ENCODE measurements at places on chromosomes 6 and 20. TPM values are rescaled to one million over a fixed set of nuclear protein-coding genes. Genes with fewer than 3 reads are reported as not detected.

Gene PHACTR2
- 28.1 TPM for total RNA-seq

Gene APCDD1L
- not detected for total RNA-seq

DNA sequence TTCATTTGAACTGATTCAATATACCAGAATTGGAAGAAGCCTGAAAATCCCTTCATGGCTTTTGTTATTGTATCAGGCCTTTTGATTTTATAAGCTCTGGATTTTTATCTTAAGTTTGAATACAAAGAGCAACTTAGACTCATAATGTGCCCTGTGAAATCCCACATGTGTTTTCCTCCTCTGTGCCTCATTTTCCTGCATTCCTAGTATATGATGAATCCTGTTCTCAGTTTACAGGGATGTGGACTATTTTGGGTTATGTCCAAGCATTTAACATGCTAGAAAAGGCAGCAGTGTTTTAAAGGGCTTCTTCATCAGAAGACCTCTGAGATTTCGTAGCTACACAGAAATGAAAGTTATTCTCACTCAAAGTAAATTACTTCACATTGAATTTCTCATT is 455.0 kb downstream of the RFPL4B start:
- DNase-seq = no peak
- no peaks in the 10 kb centered on the region for H3K36me3 ChIP-seq
- no peaks in the 10 kb centered on the region for H3K4me1 ChIP-seq
- no peak overlapping the region for H3K4me3 ChIP-seq
- no peak overlapping the region for H3K27ac ChIP-seq

Gene DYNLT2
- 2.0 TPM for total RNA-seq

DNA sequence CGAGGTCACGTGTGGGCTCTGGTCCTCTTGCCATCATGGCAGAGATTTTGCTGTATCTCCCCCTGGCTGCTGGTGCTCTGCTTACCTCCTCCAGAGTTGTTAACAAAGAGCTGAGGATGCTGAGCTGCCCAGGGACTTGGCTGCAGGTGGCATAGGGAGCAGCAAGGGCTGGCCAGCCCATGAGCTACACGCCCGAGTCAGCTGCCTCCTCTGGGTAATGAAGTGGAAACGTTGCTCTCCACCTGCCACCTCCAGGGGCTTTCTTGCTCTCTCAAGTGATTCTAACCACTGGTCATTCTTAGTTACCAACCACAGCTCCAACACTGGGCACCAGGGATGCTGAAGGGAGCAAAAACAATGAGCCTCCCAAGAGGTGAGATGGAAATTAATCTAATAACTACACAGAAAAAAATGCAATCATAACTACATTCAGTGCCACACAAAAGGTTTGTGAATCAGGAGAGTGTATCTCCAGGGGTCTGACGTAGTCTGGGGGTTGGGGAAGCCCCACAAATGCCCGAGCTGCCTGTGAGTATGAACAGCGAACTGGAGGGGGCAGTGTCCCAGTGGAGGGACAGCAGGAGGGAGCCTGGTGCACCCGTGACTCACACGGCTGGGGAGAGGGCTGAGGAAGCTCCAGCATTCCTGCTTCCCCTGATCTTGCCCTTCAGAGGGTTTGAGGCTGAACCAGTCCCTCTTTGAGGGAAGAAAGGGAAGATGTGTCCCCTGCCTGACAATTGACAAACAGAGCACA is 78.7 kb downstream of the CDH26 start:
- H3K27me3 ChIP-seq = peaks cover 4% of the 10 kb centered on the region
- H3K4me1 ChIP-seq = no peaks in the 10 kb centered on the region
- H3K27ac ChIP-seq = no peak overlapping the region
- H3K36me3 ChIP-seq = peaks cover 2% of the 10 kb centered on the region
- H3K4me3 ChIP-seq = no peak overlapping the region

DNA sequence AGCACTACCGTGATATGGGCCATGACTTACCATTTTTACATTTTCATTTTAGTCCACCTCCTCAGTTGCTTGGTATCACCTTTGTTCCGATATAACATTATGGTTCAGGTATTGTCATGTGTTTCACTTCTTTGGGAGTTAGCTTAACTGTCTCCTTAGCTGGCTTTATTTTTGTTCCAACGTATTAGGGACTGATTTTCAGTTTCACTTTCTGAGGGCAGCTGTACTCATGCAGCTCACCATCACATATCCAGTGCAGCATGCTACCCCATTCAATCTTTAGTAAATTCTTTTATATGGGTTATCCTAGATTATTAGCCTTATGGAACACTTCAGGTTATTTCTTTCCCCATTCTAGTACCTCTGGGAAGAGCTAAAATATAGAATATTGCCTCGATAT is 362.2 kb upstream of the IRAK1BP1 start:
- no peak overlapping the region for H3K27ac ChIP-seq
- no peak for DNase-seq
- H3K4me1 ChIP-seq = no peaks in the 10 kb centered on the region
- H3K27me3 ChIP-seq = no peaks in the 10 kb centered on the region
- H3K36me3 ChIP-seq = no peaks in the 10 kb centered on the region

GRCh38 chr6:122040261-122040660 is 359.2 kb upstream of the HSF2 start:
- H3K27me3 ChIP-seq = peaks cover 7% of the 10 kb centered on the region
- DNase-seq = no peak
- H3K27ac ChIP-seq = no peak overlapping the region
- no peaks in the 10 kb centered on the region for H3K4me1 ChIP-seq

Gene SAMHD1
- total RNA-seq = 57.7 TPM
